ENCODE measurements at places on chromosomes 3 and 15.

DNA sequence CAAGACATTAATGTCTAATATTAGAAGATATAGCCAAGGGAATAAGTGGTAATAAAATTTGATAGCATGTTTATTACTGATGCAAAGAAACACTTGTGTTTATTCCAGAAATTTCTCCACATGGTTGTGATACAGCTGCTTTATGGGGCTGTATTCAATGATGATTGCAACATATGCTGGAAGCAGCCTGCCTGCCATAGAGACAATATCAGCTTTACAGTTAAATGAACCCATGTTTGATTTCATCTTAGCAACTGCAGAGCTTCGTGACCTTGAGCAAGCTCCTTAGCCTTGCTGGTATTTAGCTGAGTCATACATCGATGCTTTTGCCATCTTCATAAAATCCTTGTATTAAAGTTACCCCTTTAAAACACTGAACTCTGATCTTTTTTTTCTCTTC, 168.1 kb upstream of the STAC start:
- DNase-seq = no peak
- H3K4me1 ChIP-seq = peaks cover 1% of the 10 kb centered on the region
- H3K27ac ChIP-seq = no peak overlapping the region
- H3K36me3 ChIP-seq = no peaks in the 10 kb centered on the region
- no peak overlapping the region for H3K4me3 ChIP-seq
- H3K27me3 ChIP-seq = no peaks in the 10 kb centered on the region

DNA sequence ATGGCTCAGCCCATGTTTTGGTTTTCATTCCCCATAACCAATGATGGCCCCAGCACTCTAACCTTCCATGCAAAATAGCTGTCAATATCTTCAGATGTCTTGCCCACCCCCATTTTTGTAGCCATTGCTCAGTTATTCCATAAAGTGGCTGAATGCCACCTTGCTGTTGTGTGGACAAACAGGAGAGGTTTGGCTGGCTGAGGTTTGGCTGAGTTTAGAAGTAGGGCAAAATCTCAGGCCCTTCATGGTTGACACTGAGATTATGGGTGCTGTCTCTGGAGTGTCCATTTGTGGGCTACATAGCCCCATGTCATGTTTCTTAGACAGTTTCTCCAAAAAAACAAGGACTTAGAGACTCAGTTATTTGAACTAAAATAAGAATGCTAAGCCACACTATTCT, 96.9 kb downstream of the TCF12 start:
- DNase-seq = no peak
- H3K27ac ChIP-seq = no peak overlapping the region
- H3K4me3 ChIP-seq = no peak overlapping the region
- H3K36me3 ChIP-seq = no peaks in the 10 kb centered on the region

GRCh38 chr3:66405701-66406091, 95.1 kb downstream of the LRIG1 start:
- peaks cover 2% of the 10 kb centered on the region for H3K36me3 ChIP-seq
- no peaks in the 10 kb centered on the region for H3K27me3 ChIP-seq
- peak; percentile 88 for DNase-seq
- H3K4me3 ChIP-seq = no peak overlapping the region
- peak overlapping the region; percentile 90 for H3K27ac ChIP-seq
- no peaks in the 10 kb centered on the region for H3K4me1 ChIP-seq

DNA sequence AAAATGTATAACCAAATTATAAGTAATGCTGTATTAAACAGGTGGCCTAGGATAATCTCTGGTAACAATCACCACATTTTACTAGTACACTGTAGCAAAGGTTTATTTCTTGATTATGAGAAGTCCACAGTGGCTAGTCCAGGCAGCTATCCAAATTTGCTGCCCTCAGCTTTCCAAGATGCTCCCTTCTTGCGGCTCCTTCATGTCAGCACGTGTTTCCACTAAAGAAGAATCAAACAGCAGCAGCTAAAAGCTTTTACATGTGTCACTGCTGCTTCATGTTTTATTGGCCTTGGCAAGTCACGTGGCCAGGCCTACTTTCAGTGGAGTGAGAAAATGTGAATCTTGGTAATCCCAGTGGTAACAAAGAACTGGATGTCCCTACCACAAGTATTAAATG, 5.6 kb upstream of the RBMS3 start:
- no peaks in the 10 kb centered on the region for H3K4me1 ChIP-seq
- no peaks in the 10 kb centered on the region for H3K36me3 ChIP-seq
- H3K27ac ChIP-seq = no peak overlapping the region
- H3K27me3 ChIP-seq = no peaks in the 10 kb centered on the region

GRCh38 chr3:24968036-24968435, 460.0 kb upstream of the RARB start:
- H3K36me3 ChIP-seq = no peaks in the 10 kb centered on the region
- no peak for DNase-seq
- H3K27ac ChIP-seq = no peak overlapping the region
- no peaks in the 10 kb centered on the region for H3K4me1 ChIP-seq
- H3K4me3 ChIP-seq = no peak overlapping the region
